ENCODE measurements at places on chromosomes 12 and 14. TPM values are rescaled to one million over a fixed set of nuclear protein-coding genes. Genes with fewer than 3 reads are reported as not detected.

DNA sequence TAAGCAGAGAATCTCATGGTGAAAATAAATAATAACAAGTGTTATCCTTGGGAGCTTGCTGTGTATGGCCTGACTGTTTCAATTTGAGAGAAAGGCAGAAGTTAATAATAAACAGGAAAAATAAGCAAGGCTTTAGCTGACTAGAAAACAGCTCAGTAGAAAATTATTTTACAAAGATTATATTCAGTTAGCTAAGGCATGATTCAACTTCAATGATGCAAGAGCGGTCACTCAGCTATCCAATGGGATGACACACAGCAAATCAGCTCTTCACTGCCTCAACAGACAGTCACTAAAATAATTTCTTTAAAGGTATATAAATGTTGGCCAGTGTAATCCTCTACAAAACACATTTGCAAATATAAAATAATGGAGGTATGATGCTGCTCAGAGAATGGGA is 18.6 kb downstream of the GSTZ1 start:
- no peaks in the 10 kb centered on the region for H3K36me3 ChIP-seq
- no peak for DNase-seq
- no peak overlapping the region for H3K4me3 ChIP-seq
- H3K4me1 ChIP-seq = peaks cover 7% of the 10 kb centered on the region
- no peaks in the 10 kb centered on the region for H3K27me3 ChIP-seq
- H3K27ac ChIP-seq = no peak overlapping the region

GRCh38 chr12:29242921-29243431 is 93.9 kb downstream of the FAR2 start:
- peak overlapping the region; percentile 3 for H3K27ac ChIP-seq
- no peak for DNase-seq
- H3K4me1 ChIP-seq = peaks cover 3% of the 10 kb centered on the region
- no peaks in the 10 kb centered on the region for H3K27me3 ChIP-seq
- no peak overlapping the region for H3K4me3 ChIP-seq
- H3K36me3 ChIP-seq = no peaks in the 10 kb centered on the region

DNA sequence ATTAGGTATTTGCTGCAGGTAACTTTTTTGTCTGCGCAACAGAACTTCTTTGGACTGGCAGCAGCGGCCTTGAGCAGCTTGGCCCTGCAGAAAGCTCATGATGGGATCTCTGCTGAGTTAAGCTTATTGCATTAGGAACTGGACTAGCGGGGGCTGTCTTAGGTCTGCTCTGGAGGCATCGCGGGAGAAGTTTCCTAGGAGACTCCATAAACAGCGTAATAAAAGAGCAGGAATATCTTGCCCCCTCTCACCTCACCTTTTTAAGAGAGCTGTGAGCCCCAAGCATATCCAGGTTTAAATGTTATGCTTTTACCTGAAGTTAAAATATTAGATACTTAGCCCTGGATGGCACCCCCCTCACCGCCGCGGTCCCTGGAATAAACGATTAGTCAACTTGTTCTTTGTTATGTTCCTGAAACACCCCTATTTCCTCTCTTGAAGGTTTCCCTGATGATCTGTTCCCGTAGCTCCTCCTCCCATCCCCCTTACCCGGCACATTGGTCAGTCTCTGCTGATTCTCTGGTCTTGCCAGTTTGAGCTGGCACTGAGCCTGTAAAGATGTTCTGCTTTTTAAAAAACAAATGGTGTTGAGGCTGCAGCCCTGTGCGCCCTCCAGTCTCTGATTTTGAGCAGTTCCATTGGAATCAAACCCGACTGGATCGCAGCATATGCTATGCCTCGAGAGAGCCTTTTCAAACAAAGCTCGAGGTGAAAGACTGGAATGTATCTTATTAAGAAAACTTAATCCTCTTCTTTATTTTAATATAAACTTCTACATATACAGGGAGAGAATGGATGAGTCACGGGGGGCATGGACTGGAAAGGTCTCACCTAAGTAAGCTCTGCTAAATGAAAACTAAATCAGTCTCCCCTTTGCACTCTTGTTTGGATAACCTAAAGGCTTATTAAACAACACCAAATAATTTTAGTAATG is 1.9 kb downstream of the MLXIP start:
- peaks cover 12% of the 10 kb centered on the region for H3K36me3 ChIP-seq
- peak overlapping the region; percentile 69 for H3K4me3 ChIP-seq
- H3K4me1 ChIP-seq = peaks cover 63% of the 10 kb centered on the region
- DNase-seq = peak; percentile 88
- peak overlapping the region; percentile 91 for H3K27ac ChIP-seq
- H3K27me3 ChIP-seq = no peaks in the 10 kb centered on the region

- no peaks in the 10 kb centered on the region for H3K27me3 ChIP-seq
- H3K4me3 ChIP-seq = no peak overlapping the region
- DNase-seq = no peak
- H3K36me3 ChIP-seq = peaks cover 55% of the 10 kb centered on the region
Observed at GRCh38 chr14:64229489-64229888, 64.7 kb downstream of the ESR2 start.

DNA sequence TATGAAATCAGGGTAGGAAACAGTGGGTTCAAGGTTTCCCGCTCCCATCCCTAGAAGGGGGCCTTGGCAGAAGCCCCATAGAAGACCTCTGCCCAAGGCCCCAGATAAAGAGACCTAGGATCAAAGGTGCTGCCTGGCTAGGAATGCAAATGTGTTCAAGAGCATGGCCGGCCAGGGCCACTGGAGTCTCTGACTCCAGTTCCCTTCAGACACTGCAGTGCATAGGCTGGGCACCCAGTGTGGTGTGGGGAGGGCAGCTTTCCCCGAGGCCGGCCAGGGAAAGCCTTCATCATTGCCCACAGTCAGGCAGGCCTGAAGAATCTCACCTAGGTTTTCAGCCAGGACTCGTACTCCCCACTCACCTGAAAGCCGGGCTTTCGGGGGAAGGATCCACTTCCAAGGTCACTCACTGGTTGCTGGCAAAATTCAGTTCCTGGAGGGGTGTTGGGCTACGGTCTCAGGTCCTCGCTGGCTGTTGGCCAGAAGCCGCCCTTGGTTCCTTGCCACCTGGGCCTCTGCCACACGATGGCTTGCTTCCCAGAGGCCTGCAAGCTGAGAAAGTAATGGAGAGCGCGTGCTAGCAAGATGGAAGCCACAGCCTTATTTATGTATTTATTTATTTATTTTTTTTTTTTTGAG is 9.7 kb upstream of the PEBP1 start:
- peak; percentile 65 for DNase-seq
- no peak overlapping the region for H3K4me3 ChIP-seq
- H3K4me1 ChIP-seq = no peaks in the 10 kb centered on the region
- H3K27me3 ChIP-seq = no peaks in the 10 kb centered on the region

Gene OR11G2
- total RNA-seq = not detected

DNA sequence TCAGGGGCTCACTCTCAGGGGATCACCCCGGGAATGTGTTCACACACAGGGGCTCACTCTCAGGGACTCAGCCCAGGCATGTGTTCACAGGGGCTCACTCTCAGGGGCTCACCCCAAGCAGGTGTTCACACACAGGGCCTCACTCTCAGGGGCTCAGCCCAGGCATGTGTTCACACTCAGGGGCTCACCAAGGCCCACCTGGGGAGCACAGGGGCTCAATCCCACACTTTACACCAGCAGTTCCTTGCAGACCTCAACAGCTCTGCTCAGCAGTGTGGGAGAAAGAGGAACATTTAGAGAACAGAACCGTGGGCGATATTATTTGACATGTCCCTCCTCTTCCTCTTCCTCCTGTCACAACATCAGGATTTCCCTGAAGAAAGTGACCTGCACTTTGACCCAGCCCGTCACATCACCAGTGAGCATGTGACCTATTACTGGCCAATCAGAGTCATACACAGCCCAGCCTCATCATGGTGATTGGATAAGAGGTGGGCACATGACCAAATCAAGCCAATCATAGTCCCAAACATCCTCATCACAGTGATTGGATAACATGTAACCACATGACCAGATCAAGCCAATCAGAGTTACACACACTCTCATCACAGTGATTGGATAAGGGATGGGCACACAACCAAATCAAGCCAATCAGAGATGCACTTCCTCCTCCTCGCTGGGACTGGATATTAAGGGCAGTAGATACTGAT is 359.4 kb upstream of the SFSWAP start:
- H3K27me3 ChIP-seq = no peaks in the 10 kb centered on the region
- no peak overlapping the region for H3K4me3 ChIP-seq
- no peak for DNase-seq
- H3K27ac ChIP-seq = no peak overlapping the region
- H3K4me1 ChIP-seq = no peaks in the 10 kb centered on the region

DNA sequence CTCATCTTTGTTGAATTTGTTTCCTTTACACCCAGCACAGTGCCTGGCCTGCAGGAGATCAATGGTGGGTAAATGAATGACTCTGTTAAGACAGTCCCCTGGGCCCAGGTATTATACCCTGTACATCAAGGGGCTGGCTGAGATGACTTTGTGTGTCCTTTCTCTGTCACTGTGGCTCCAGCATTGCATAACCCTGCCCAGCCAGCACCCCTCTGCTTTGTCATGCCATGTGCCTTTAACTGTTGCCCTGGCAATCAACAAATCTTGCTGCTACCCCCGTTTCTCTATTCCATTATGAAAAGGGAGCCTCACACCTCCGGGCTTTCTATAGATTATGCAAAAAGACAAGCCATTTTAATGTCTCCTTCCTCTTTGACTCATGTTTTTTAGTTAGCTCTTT is 7.6 kb upstream of the FLVCR2 start:
- H3K4me1 ChIP-seq = peaks cover 5% of the 10 kb centered on the region
- H3K4me3 ChIP-seq = no peak overlapping the region
- no peak overlapping the region for H3K27ac ChIP-seq

Gene LRTM2
- not detected for total RNA-seq

DNA sequence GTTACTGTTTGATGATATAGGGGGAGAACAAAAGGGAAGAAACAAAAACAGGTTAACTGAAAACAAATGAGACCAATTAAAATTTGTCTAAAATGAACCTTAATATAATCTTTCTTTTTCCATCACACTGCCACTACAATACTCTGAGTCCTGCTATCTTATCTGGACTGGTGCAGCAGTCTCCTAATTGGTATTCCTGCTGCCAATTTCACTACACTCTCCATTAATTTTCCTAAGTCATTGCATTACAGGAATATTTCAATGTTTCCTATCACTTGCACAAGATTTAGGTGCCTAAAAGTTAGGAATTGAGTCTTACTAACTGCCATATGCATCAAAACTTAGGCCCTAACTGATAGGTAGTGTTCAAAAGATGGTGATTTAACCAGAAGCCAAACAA is 884.9 kb upstream of the MGAT4C start:
- no peak overlapping the region for H3K27ac ChIP-seq
- DNase-seq = no peak
- H3K4me3 ChIP-seq = no peak overlapping the region
- no peaks in the 10 kb centered on the region for H3K27me3 ChIP-seq

- H3K27ac ChIP-seq = no peak overlapping the region
- H3K27me3 ChIP-seq = no peaks in the 10 kb centered on the region
- H3K36me3 ChIP-seq = no peaks in the 10 kb centered on the region
- no peaks in the 10 kb centered on the region for H3K4me1 ChIP-seq
- no peak for DNase-seq
Observed at GRCh38 chr14:28023853-28024252, 742.7 kb upstream of the FOXG1 start.

Gene RNU4-1
- total RNA-seq = not detected
